ENCODE measurements at places on chromosomes 2 and 18.

DNA sequence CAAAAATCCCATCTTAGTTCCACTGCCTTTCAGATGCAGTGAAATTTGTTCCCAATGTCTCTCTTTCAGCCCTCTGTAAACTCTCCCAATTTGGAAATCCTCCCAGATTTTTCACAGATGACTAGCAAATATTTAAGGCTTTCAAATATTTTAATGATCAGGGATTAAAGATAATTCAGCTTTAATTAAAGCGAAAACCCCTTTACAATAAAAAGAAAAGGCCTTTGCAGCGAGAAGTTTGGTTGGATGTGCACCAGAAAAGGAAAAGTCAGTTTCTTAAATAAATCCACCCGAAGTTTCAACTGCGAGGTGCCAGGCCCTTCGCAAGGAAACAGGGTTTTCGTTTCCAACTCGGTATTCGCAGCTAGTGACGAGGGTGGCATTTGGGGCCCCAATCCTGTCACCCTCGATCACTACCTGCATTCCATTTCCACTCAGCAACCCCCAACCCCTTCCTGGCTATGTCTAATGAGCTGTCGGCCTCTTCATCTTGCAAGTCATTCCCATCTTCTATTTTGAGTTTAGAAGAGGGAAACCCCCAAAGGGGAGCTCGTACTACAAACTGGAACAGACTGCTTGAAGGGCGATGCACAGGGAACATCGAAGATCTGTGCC, 1.5 kb downstream of the RAX start:
- DNase-seq: no peak

DNA sequence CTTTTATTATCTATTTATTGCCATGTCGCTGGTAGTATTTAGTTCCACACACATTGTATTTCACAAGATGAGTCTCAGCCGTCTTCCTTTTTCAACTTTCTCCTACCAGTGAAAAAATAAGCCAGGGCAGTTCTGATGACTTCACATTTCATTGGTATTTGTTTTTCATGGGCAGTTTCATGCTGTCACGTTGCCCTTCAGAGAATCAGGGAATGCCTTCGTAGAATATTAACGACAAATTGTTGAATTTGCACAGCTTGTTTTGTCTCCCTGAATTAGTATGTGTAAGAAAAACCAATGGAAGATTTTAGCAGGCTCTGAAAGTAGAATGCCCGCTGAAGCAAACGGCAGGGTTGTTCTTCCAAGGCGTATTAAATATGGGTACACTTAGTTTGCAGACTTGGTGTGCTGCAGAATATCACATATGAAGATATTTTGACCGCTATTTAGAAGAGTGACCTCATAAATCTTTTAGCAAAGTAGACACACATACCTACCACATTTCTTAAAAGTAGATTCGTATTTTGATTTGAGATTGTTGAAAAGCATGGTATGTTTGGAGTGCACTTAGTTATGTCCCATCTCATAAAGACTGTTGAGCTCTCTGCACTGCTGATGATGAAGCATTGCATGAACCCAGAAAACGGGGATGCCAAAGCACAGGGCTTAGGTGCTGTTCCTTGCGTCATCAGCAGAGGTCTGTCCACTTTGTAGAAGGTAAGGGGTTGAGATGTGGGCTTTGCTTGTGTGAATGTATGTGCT, 2.9 kb downstream of the NEDD4L start:
- no peak for DNase-seq

DNA sequence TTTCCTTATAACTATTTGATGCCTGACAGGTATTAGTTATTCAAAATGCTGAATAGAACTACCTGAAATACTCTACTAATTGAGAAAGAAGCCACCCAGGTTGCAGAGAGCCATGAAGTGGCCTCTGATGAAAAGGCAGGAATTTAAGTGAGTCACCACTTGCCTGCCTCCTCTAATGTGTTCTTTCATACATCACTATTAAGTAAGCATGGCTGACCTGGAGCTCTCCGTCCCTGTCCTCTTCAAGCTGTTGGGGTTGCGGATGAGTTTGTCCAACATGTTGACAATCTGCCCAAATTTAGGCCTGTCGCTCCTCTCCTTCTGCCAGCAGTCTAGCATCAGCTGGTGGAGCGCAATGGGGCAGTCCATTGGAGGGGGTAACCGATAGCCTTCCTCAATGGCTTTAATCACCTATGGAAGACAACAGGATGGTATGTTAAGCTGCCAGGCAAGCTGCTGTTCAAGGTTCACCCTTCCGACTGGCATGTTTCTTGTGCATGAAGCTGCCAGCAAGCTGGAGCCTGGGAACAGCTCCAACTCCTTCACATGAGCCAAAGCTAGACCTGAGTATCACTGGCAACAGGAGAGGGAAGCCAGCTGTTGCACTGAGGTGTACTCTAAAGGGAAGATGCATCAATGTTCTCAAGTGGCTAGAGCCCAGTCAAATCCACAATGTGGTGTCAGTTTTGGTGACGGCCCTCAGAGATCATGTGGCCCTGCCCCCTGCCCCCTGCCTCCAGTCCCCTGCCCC, 142.2 kb downstream of the EPHA4 start:
- peak; percentile 92 for DNase-seq

DNA sequence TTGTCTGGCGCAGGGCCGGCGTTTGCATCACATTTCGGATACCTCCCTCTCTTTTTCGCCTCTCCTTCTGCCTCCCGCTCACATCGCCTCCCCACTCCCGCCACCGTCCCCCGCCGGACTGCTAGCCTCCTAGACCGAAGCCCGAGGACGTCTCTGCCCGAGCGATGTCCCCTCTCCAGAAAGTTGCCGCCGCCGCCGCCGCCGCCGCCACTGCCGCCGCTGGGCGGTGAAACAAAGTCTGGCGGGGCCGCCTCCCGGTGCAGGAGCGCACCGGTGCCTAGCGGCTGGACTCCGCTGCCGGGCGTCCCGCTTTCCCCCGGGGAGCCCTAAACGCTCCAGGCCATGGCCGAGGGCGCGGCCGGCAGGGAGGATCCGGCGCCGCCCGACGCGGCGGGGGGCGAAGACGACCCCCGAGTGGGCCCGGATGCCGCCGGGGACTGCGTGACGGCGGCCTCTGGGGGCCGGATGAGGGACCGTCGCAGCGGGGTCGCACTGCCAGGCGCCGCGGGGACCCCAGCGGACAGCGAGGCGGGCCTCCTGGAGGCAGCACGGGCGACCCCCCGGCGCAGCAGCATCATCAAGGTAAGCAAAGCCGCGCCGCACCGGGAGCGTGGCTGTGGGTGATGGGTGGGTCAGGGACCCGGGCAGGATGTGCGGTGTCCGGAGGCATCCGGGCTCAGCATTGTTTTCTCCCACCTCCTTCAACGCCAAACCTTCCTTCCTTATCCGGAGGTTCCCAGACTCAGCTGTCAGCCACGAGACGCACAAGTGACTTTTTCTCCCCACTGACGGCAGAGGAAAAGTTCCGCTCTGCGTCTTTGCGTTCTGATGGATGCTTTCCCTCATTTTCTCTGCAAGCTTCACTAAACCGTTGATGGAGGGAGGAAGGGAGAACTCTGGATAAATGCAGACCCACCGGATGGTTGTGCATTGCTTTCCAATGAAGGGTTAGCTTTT, 643 bp downstream of the PLCL1 start:
- no peak for DNase-seq

DNA sequence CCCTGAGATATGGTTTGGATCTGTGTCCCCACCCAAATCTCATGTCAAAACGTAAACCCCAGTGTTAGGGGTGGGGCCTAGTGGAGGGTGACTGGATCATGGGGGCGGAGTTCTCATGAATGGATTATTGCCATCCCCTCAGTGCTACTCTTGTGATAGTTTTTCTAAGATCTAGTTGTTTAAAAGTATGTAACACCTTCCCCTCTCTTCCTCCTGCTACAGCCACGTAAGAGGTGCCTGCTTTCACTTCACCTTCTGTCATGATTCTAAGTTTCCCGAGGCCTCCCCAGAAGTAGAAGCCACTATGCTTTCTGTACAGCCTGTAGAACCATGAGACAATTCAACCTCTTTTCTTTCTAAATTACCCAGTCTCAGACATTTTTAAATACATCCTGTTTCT, 16.9 kb downstream of the PUM2 start:
- DNase-seq: no peak

DNA sequence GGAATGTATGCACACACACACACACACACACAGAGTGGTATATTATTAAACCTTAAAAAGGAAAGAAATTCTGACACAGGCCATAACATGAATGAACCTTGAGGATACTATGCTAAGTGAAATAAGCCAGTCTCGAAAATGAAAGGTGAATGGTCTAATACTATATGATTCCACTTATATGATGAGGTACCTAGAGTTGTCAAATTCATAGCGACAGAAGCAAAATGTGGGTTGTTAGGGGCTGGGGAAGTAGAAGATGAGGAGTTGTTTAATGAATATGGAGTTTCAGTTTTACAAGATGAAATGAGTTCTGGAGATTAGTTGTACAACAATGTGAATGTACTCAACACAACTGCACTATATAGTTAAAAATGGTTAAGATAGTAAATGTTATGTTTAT, 118.1 kb downstream of the ABCA12 start:
- DNase-seq: no peak

GRCh38 chr18:75818383-75818782, 390.9 kb upstream of the SMIM21 start:
- DNase-seq: no peak

GRCh38 chr2:26327291-26328272, 18.4 kb upstream of the SELENOI start:
- DNase-seq: no peak

GRCh38 chr2:223107825-223108224, 55.8 kb downstream of the KCNE4 start:
- DNase-seq: no peak

- no peak for DNase-seq
These were observed 42.7 kb upstream of the RND3 start for GRCh38 chr2:150530168-150530567.

Data from NCI-H1694 treated with DMSO at 0.1 percent for 48 hours (cell line).